Mesenteric fat pad (tissue), 1 donor: ENCODE measurements at places on chromosomes 6 and 20. TPM values are rescaled to one million over a fixed set of nuclear protein-coding genes. Genes with fewer than 3 reads are reported as not detected.

ACSS1 gene
- 14.3 TPM for total RNA-seq

HLA-A gene
- total RNA-seq, result 526 TPM

LRFN2 gene
- not detected for total RNA-seq

JPH2 gene
- 5.6 TPM for total RNA-seq

GRCh38 chr20:36614781-36615557, 9.4 kb downstream of the RAB5IF start:
- no peak for DNase-seq

DNA sequence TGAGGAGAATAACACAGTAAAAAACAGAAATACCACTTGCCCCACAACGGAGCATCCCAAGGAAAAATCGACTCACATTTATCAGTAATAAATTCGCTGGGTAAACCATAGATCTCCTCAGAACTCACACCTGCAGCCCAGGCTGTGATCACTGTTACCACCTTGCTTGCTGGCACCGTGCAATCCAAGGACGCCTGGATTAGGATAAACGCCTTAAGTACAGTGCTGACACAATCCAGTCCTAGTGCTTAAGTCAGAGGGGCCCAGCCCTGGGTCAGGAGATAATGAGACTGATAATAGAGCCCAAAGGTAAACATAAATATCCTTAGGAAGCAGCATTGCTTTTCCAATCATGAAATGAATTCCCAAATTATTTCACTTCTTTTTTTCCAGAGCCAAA, 62.5 kb downstream of the EPB41L2 start:
- no peak for DNase-seq
